Activated naive CD4-positive, alpha-beta T cell treated with anti-CD3 and anti-CD28 coated beads, Interleukin-2, amount 50 U/mL, for 16 hours (primary cell): ENCODE measurements at places on chromosomes 12 and 14.

DNA sequence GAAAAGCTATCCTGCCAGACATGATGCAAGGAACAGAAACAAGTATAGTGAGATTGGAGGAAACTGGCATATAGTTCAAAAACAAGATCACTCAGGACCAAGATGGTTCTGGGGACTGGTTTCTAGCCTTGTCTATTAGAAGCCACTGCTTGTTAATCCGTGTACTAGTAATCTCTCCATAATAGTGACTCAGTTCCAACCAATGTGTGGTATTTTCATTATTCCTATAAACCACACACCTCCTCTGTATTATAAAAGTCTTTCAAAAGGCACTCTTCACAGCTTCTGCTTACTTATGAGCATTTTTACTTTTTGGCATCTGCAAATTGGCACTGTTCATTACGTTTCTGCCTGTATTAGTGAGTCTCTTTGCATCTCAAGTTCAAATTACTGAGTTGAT lies 140.3 kb downstream of the SLC6A15 start:
- DNase-seq: no peak

DNA sequence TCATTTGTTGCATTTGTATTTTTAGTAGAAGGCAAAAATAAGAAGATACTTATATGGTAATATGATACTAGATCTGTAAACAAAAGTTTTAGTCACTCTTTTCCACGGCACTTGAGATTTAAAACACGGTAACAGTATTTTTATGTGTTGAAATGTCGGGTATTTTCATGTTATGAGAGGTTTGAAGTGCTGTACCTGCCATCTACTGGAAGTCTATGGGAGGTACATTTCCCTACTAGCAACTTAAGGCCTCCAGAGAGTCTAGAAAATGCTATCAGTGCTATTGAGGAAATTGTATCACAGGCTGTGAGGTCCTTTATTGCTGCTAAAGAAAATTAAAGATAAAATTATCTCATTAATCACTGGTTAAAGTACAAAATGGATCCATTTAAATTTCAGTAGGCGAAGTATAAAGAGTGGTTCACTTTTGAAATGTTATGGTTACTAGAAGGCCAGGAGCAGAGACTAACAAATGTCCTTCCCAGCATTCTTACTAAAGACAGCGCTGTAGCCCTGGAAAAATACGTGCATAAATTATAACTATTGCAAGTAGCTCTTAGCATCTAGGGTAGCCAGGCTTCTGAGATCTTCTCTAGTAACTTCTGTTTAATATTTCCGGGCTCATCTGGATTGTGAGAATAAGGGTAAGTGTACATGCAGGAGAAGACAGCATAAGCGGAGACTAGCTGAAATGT lies 77.6 kb upstream of the PRKD1 start:
- DNase-seq: no peak

GRCh38 chr12:3740480-3741231 lies 12.3 kb downstream of the CRACR2A start:
- no peak for DNase-seq

GRCh38 chr12:93609281-93610192 lies 37.1 kb downstream of the SOCS2 start:
- DNase-seq: no peak

DNA sequence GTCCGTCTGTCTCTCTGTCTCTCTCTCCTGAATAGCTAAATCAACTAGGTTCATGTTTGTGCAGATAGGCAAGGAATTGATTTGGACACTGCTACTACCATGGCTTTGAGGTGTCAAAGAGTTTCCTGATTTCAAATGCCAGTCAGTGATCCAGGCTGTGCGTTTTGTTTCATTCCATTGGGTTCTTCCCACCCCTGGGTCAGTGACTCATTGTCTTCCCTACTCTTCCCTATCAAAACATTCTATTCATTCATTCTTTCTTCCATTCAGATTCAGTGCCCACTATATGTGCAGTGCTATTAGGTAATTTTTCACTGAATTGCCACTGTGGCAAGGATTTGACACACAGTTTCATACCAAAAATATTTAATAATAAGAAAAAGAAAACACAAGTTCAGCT lies 50.4 kb downstream of the RPH3A start:
- DNase-seq: no peak

DNA sequence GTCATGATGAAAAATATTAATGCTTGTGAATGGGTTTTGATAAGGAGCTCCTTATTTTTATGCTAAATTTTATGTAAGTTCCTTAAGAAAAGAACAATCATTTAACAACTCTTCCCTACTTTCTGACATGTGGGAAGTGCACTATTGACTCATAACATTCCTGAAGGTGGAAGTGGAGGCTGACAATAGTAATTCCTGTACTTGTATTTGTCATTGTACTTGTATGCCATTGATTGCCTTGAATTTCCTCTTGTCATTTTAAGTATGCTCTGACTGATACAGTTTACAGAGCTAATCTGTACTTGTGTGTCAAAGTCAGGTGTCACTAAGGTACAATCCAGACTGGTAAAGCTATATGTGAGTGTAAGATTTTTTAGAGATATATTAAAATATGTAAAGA lies 440.0 kb downstream of the SLC16A7 start:
- DNase-seq: no peak

DNA sequence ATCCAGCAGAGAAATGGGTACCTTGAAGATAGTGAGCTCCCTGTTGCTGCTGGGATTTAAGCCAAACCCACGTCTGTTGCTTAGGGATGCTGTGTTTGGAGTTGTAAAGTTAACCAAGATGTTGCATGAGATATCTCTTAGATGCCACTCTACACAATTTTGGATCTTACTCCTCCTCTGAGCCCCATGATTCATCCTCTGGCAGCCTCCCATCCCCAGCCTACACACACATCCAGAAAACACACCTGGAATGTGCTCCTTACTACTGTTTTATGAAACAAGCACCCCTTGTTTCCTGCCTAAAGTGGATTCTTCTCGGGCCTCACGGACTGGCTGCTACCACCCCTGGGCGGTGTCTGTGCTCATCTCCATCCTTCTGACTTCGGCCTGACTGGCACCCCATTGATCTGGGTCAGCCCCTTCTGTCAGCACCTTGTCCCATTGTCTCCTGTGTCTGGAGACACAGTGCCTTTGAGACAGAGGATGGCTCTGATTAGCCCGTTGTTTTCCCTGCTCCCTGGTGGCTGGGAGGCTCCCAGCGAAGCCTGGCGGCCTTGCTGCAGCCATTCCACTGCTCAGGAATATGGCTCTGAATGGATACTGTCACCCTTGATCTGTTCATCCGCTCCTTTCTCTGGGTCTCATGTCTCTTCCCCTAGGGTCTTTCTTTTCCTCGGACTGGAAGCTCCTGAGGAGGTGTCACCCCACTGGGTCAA lies 24.3 kb downstream of the TSPAN9 start:
- no peak for DNase-seq

GRCh38 chr14:34043627-34044372 lies 92.9 kb upstream of the EGLN3 start:
- DNase-seq: peak; percentile 36

DNA sequence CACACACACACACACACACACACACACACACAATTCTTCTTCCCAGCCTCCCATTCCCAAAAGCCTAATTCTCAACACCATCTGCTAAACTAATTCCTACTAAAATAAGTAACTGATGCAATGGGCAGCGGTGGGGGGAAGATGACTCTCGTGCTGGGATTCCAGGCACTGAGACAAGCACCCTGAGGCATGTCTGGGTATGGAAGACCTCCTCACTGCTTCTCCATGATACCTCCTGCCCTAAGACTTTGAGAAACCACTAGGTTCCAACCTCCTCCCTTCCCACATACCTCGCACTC lies 789 bp upstream of the VWF start:
- no peak for DNase-seq

DNA sequence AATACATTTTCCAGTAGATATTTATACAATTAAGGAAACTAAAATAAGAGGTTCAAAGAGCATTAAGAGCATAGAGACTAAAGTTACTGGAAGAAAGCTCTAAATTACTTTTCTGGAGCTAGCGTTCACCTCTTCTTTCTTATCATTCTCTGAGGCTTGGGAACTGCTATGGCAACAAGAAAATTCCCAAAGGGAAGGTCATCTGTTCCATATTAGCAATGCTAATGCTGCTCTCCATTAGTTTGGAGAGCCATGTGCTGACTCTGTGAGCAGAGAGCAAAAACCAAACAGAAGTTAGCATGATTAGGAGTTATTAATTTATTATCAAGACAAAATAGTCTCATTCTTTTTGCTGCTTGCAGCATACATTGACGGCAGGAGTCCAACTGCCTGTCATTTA lies 143.1 kb upstream of the SLC16A7 start:
- no peak for DNase-seq

DNA sequence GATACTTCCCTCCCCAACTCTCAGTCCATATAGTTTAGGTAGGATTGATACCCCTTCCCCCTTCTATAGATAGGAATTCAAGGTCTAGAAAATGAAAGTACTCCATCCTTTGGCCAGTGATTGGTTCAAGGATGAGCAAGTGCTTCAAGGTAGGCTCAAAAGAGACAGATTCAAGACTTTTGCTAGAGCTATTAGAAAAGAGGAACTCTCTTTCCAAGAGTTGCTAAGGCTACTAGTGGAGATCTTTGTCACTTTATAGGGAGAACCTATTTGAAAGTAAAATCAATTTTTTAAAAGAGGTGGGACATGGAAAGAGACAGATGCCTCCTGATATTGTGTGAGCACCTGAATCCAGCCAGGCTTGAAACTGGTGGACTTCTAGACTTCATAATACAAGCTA lies 17.5 kb downstream of the POLE2 start:
- no peak for DNase-seq

DNA sequence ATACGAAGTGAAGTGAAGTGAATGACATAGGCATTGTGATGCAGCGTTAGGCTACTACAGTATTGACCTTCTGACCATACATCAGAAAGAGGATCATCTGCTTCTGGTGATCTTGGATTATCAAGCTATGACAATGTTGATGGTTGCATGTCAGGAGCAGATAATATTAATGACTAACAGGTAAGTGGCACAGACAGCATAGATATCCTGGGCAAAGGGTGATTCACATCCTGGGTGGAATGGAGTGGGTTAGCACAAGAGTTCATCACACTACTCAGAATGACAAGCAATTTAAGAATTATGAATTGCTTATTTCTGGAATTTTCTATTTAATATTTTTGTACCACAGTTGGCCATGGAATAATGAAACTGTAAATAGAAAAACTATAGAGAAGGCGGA lies 397.9 kb upstream of the ATP2B1 start:
- DNase-seq: no peak

DNA sequence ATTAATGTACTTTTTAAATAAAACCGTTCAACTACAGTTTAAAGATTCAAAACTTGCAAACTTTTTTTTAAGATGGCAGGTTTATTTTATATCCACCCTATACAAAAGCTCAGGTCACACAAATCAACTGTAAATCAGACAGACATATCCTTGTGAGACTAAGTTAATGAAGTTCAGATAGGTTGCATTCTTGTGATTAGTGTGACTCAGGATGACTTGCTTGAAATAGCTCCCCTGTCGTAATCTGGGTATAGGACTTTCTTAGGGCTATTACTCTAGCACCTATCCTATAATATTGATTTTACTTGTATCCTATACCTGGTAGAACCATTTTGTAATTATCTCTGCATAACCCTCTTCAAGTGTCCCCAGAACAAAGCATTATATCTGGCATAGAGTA lies 9.5 kb upstream of the PRKD1 start:
- no peak for DNase-seq

DNA sequence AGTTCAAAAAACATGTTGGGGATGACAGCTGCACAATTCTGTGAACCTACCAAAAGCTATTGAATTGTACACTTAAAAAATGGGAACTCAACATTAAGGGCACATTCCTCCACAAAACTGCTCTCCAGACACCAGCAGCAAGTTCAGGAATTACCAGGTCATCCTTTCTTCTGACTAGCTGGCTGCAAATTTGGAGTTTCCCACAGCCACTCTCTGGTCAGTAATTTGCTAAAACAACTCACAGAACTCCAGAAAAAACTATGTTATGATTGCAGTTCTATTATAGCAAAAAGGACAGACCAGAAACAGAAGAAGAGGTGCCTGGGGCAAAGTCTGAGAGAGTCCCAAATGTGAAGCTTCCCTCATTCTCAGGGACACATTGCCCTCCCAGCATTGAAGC lies 20.1 kb upstream of the PLEKHD1 start:
- DNase-seq: no peak

DNA sequence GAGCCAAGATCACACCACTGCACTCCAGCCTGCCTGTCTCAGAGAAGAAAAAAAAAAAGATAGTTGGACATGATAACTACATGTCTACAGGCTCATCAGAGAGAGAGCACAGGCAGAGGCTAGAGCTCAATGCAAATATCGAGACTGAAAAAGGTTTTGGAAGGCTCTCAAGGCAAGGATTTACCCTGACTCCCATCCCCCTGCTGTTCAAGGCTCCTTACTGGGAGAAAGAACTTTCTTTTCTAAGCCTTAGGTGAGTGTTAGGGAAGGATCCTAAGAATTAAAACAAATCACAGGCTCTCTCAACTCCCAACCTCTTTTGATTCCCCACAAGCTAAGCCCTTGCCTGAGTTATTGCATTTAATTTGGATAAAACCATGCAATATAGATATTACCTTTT lies 525.1 kb downstream of the DIO2 start:
- DNase-seq: no peak

DNA sequence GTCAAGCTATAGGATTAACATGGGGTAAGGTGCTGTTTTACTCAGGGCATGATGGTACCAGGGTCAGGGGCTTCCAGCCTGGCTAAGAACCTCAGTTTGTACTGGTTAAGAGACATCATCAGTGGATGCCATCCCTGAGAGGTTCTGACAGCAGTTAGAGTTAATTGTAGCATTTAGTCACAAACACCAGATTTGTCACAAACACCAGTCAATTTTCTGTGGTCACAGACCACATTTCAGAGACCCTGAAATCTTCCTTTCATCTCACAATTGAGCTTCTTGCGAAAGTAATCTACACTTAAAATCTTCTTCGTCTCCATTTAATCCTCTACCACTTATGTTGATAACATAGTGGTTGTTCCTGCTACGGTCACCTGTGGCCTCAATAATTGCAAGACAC lies 143.0 kb upstream of the EGLN3 start:
- no peak for DNase-seq

GRCh38 chr12:119463211-119463926 lies 128.8 kb downstream of the CCDC60 start:
- no peak for DNase-seq

DNA sequence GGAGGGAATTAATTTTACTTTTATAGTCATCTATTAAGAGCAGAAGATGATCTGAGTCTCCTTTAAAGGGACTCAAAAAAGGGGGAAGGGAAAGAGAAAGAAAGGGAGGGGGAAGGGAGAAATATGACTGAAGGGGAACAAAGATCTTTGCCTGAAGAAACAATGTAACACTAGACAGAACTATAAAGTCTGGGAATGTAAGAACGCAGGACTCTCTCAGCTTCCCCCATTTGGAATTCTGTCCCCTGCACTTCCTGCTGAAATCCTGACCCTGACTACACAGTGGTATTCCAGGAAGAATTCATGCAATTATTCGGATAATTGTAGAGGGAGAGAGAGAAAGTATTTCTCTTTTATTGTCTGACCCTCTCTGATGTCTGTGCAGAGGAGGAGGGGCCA lies 8.6 kb upstream of the HOXC11 start:
- no peak for DNase-seq

GRCh38 chr12:6834873-6835272 lies 5.9 kb upstream of the GNB3 start:
- DNase-seq: no peak

GRCh38 chr14:59347915-59348314 lies 117.3 kb downstream of the GPR135 start:
- DNase-seq: no peak
